ENCODE measurements at places on chromosomes 1 and 21.

- no peak for DNase-seq
These were observed 71.0 kb downstream of the PDE9A start for GRCh38 chr21:42724226-42724920.

DNA sequence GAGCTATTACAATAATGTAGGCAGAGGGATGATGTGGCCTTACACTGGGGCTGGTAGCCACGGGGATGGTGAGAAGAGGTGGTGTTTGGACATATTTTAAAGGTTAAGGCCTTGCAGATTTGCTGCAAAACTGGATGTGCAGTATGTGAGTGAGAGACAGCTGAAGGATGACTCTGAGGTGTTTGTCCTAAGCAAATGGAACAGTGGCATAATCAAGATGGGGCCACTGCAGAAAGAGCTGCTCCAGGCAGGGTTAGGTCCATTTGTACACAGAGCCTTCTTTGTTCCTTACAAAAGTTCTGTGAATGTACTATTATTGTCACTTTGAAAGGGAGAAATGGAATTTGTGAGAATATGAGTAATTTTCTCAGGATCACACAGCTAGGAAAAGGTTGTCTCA, 220.4 kb upstream of the ZP4 start:
- no peak for DNase-seq

- no peak for DNase-seq
These were observed 25.5 kb downstream of the ETNK2 start for GRCh38 chr1:204126386-204126785.

DNA sequence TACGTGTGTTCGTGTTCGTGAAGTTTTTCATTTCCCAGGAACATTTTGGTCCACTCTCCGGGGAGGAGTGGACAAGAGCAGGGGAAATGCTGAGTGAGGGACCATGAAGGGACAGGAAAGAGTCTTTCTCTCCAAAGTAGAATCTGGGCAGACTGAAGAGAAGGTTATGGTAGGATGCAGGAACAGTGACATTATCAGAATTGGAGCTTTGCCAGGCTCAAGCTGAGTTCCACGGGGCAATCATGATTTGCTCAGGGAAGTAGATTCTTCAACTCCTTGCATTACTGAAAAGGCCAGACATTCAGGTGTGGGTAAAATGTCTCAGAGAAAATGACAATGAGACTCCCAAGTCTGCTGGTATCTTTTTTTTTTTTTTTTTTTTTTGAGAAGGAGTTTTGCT, 16.6 kb downstream of the ATP1A4 start:
- no peak for DNase-seq

- no peak for DNase-seq
These were observed 69.2 kb downstream of the LMX1A start for GRCh38 chr1:165287329-165287728.
